ENCODE measurements at places on chromosomes 3 and 15. TPM values are rescaled to one million over a fixed set of nuclear protein-coding genes. Genes with fewer than 3 reads are reported as not detected.

FGF7 gene
- total RNA-seq = 0.07 TPM

DNAJC13 gene
- total RNA-seq = 40.0 TPM

CISH gene
- total RNA-seq = 1.0 TPM

WDR93 gene
- total RNA-seq = not detected

GPR15 gene
- not detected for total RNA-seq

ADAMTS17 gene
- 1.0 TPM for total RNA-seq

FBXL2 gene
- 20.6 TPM for total RNA-seq

TNFAIP8L3 gene
- 4.1 TPM for total RNA-seq

MST1R gene
- 24.4 TPM for total RNA-seq

EXD1 gene
- 0.21 TPM for total RNA-seq
